ENCODE measurements at places on chromosomes 2 and 18.

GRCh38 chr2:159091381-159091780, 122.9 kb downstream of the TANC1 start:
- no peak for DNase-seq

GRCh38 chr18:13653746-13654433, 72.5 kb downstream of the FAM210A start:
- no peak for DNase-seq

- DNase-seq, result no peak
These were observed 105.6 kb upstream of the NABP1 start for GRCh38 chr2:191572319-191572718.

DNA sequence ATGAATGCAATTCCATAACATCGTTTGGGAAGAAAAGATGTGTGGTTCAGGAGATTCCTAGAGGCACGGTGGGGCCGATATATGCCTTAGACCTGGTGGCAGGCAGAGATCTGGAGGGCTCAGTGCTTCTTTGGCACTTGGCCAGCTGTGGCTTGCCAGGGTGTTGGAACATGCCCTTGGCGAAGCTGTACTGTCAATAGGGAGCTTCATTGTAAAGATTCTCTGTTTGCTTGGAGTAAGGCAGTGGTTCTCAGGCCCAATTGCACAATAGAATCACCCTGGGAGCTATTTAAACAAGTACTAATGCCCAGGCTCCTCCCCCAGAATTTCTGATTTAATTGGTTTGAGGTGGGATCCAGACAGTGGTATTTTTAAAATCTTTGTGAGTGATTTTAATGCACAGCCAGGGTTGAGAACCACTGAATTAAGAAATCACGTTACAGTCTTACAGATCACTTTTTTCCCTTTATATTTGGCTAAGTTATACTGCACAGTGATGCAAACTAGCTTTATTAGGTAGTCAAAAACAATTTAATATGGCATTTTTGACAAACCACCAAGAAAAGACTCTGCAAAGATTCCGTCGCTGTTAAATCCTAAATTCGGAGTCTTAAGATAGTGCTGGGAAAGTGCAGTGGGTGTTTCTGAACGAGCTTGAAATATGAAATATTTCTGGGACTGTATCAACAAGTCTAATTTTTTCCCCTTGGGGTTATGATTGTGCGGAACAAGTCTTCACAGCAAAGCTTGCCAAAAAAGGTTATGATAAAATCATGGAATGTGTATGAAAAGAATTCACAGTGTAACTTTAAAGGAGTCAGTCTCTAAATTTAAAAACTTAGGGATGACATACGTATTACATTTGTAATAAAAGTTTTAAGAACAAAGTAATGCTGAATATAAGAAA, 78.0 kb downstream of the CRIM1 start:
- DNase-seq, result no peak

- DNase-seq, result no peak
These were observed 19.8 kb downstream of the PIK3C3 start for GRCh38 chr18:41974796-41975201.

DNA sequence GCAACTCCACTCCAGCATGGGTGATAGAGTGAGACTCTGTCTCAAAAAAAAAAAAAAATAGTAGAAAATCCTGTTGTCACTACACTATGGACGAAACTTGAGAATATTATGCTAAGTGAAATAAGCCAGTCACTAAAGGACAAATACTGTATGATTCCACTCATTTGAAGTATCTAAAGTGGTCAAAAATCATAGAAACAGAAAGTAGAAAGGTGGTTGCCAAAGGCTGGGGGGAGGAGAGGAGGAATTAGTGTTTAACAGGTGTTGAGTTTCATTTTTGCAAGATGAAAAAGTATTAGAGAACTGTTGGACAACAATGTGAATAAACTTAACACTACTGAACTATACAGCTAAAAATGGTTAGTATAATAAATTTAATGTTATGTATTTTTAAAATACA, 18.8 kb upstream of the RMP24 start:
- no peak for DNase-seq

DNA sequence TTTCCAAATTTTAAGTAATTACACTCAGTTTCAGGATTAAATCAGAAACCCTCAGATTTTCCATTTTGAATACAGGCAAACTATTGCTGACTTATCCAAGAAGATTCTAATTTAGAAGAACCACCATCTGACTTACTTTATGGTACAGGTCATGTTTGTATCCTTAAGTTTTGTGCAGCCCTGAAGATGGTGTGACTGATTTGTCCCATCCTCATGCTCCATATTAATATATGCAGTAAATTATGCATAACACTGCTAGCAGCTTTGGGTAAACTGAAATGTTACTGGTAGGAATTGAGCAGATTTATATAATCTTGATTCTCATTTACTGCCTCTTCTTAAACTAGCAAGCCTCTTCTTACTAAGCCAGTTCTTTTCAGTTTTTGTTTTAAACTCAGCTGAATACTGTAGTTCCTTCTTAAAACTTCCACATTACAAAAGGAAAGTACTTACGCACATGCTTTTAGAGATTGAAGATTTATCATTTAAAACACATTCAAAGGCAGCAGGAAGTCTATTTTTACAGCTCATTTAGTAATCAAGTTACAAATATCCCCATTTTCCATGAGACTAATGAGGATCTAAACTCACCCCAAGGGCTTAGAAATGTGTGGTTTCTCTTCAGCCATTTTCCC, 25.7 kb downstream of the MEX3C start:
- DNase-seq, result no peak

GRCh38 chr2:41432459-41432858, 615.4 kb upstream of the PKDCC start:
- no peak for DNase-seq

DNA sequence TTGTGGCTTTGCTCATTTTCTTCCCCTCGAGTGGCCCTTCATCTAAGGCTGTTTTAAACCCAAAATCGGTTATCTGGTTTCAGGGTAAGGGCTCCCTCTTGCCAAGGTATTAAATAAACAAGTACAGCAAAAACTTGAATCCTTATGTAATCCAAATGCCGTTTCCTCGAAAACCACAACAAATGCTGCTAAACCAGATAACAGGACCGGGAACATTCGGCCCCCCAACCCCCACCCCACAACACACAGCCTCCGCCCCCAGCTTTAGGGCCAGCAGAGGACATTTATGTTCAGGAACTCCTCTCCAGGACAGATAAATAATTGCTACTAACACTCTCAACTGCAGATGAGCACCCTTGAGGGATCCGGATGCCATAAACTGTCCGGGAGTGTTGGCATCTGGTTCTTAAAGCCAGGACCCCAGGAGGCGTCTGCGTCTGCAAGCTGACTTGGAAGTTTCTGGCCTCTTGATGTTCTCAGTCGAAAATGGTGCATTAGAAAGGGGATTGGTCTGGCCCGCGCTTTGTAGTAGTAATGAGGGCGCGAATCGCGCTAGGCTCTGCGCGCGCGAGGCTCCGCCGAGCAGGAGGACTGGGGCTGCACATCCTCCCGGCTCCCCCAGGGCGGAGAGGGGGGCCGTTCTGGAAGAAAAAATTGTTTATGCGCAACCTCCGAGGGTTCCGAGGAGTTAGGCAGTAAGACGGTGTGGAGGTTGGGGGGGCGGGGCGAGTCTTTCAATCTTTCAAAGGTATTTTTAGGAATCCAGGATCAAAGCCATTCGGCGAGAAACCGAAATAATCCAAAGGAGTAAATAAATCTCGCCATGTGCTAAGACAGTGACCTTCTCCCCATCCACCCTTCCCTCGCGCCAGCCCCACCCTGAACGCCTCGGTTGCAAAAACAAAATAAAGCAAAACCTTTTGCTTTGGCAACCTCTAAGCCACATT, 3.9 kb upstream of the ID2 start:
- DNase-seq, result no peak

- no peak for DNase-seq
These were observed 50.0 kb downstream of the RBBP8 start for GRCh38 chr18:22983175-22983574.

- no peak for DNase-seq
These were observed 252.6 kb downstream of the AGAP1 start for GRCh38 chr2:235746257-235746934.

- no peak for DNase-seq
These were observed 191.3 kb downstream of the TFCP2L1 start for GRCh38 chr2:121093692-121094091.

- DNase-seq, result no peak
These were observed 205.2 kb upstream of the APCDD1 start for GRCh38 chr18:10249270-10249669.

GRCh38 chr2:226873051-226873620, 37.3 kb downstream of the RHBDD1 start:
- DNase-seq, result peak; percentile 2

All from activated CD4-positive, alpha-beta T cell treated with anti-CD3 and anti-CD28 coated beads for 24 hours (primary cell).